Endodermal cell (in vitro differentiated cells): ENCODE measurements at places on chromosomes 12 and 14.

DNA sequence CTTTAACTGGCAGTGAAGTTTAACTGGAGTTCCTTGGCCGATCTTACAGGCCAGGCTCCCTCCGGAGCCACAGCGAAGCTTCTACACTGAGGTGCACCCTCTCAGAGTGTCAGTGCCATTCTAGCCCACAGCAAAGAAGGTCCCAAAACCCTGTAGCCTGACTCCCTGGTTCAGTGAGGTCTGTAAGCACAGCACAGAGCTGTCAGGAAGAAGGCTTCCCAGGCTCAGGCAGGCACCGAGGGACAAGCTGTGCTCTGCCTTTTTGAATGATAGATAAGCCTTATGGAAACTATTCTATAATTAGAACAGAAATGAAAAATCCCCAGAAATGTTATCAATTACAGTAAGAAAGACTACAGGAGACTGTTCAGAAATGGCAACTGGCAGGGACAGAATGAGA, 40.2 kb downstream of the MOK start:
- DNase-seq = no peak

- DNase-seq = no peak
These were observed 20.2 kb upstream of the SSTR1 start for GRCh38 chr14:38187528-38187927.

GRCh38 chr14:103133210-103134140, 10.2 kb downstream of the TNFAIP2 start:
- no peak for DNase-seq

DNA sequence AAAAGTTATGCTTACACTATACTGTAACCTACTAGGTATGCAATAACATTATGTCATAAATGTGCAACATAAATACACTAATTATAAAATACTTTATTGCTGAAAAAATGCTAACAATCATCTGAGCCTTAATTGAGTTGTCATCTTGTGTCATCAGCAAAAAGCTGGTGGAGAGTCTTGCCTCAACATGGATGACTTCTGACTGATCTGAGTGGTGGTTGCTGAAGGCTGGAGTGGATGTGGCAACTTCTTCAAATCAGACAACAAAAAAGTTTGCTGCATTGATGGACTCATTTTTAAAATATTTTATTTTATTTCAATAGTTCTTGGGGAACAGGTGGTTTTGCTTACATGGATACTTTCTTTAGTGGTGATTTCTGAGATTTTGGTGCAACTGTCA, 93.9 kb upstream of the AMN1 start:
- DNase-seq = no peak

DNA sequence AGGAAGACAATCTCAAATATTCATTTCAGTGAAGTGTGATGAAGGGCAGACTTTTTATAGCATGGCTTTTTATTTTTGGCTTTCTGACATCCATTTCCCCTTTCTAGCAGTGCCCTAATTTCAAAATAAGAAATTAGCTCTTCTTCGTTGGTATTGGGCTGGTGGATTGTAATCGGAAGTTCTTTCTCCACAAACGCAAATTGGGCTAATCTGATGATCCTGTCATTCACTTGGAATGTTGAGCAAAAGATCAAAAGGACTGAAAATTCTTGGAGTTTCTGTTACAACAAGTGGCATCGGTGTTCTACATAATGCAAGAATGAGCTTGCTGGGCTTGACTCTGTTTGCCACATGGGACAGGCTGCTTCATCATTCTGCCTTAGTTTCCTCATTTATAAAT, 1182.8 kb downstream of the FLRT2 start:
- no peak for DNase-seq

GRCh38 chr14:79599239-79599638, 612.1 kb downstream of the DIO2 start:
- no peak for DNase-seq

GRCh38 chr12:104220931-104221330, 5.4 kb downstream of the TXNRD1 start:
- DNase-seq = no peak

DNA sequence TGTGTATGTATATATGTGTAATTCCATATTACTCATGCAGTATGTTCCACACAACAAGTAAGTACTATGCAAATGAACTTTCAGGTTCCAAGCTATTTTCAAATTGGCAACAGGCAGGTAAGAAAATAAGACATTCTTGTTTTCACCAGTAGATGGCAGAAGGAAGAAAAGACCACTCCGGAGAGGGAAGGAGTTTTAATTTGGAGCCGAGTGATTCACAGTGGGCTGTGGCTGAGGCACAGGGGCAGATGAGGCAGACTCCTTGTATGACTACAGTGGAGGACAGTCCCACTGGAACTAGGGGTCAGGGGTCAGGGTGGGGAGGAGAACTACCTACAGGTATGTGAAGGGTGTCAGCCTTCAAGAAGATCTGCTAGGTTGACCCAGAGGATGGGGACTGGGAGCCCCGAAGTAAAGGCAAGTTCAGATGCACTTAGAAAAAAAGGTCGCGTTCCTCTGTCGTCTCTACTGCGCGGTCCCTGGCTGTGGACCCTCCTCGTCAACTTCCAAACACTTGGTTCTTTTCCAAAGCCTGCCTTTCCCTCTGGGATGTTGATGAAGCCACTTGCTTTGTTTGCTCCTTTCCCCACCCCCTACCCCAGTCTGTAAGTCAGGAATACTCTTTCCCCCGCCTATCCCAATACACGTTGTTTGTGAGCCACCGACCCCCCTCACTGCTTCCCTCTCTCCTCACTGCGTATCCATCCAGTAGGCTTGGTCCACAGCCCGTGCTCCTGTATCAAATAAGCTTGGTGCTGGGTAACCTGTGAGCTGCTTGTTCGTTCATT, 24.1 kb downstream of the DDX47 start:
- peak; percentile 73 for DNase-seq

GRCh38 chr14:71138448-71139293, 231.4 kb downstream of the PCNX1 start:
- DNase-seq = peak; percentile 86

DNA sequence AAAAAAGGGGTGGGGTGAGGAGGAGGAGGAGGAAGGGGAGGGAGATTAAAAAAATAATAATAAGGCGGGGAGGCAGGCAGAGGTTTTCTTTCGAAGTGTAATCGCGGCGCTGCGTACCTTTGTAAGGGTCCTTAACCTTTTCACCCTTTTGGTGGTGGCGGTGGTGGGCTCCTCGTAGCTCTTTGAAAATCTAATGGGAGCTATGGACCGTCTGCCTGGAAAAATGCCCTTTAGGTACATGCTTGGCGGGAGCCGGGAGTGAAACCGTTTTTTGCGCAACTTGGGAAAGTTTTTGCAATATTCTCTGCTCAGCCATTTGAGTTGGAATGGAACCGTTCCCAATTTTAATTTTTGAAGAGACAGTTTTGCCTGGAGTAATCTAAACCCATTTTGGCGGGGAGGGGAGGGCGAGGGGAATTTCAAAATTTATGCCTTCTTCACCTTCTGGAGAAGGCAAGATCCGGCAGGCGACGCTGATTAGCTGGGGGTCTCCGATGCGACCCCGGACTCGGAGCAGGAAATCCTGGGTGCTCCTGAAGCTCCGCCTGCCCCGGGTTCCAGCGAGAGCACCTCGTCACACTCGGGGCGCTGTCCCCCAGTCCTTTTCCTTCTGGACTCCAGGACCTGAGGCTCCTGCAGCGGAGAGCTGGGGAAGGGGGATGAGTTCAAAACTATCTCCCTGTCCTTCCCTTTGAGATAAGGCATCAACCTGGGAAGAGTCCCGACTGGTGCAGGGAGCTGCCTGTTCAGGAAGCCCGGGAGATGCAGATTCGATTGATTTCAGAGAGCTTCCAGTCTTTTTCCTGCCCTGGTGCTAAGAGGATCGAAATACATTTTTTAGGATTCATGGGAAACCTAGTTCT, 74.6 kb upstream of the TBX5 start:
- DNase-seq = peak; percentile 71

DNA sequence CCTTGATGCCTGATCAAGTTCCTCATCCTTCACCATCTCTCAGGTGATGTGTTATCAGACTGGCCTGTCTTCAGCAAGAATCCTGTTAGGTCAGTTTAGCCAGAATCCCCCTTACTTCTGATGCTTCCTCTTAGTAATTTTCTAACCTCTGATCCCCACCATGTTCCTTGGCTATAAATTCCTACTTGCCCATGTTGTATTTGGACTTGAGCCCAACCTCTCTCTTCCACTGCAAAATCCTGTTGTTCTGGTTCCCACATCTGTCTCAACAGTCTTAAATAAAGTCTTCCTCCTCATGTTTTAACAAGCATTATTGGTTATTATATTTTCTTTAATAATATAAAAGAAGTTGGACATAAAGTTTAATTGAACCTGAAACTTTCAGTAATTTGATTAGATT, 987.8 kb upstream of the USP15 start:
- DNase-seq = no peak

- no peak for DNase-seq
These were observed 51.2 kb upstream of the KCNH3 start for GRCh38 chr12:49487605-49488004.

GRCh38 chr12:81758421-81759189, 545 bp downstream of the PPFIA2 start:
- DNase-seq = peak; percentile 87

DNA sequence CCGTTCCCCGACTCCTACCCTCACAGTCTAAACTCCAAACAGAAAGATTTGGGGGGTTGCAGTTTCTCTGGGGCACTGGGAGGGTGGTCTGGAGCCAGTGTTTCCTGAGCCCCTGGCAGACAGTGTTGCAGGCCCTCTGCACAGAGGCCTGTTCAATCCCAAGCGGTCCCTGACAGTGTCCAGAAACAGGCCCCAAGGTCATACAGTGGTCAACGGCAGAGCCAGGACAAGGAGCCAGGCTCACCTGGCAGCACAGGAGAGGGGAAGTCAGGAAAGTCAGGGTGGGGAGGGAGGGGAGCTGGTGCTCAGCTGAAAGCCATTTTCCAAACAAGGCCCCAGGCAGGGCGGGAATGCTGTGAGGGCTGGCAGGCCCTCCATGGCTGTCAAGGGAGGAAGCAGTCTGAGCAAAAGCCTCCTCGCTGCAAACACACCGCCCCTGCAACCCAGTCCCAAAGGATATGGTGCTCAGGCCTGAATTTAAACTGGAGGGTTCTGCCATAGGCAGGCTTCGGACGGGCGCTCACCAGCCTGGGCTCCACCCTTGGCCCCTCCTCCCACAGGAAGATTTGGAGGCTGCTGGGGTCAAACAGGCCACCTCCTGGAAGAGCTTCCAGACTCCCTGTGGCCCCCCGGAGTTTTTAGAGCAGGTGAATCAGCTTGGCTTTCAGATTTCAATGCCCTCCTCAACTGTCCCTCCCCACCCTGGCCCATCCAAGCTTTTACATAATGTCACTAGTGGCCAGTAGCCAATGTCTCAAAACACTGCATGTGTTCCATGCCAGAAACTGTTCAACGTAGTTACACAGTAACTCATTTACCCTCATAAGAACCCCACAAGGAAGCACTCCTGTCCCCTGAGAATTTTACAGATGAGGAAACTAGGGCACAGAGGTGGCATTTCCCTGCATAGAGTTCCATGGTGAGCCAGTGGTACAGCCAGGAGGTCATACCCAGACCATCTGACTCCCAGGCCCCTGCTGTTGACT, 41.5 kb downstream of the CHGA start:
- no peak for DNase-seq

GRCh38 chr12:120959111-120959878, 19.0 kb upstream of the HNF1A start:
- DNase-seq = no peak

DNA sequence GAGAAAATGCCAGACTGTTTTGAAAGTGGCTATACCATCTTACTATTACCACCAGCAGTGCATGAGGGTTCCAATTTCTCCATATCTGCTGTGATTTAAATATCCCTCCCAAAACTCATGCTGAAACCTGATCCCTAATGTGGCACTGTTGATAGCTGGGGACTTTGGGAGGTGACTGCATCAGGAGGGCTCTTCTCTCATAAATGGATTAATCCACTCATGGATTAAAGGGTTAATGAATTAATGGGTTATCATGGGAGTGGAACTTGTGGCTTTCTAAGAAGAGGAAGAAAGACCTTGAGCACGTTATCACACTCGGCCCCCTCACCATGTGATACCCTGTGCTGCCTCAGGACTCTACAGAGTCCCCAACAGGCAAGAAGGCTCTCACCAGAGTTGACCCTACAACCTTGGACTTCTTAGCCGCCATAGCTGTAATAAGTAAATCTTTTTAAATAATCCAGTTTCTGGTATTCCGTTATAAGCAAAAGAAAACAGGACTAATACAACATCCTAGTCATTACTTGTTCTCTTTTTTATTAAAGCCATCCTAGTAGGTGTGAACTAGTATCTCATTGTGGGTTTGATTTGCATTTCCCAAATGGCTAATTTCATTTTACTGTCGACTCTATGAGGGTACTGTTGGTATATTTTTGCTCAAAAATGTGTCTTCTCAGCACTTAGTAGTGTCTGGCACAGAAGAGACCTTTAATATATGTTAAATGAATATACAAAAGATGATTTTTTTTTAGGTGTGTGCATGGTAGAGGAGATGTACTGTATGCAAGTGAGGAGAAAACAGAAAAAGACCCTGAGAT, 14.3 kb downstream of the PPP1R12A start:
- DNase-seq = no peak

DNA sequence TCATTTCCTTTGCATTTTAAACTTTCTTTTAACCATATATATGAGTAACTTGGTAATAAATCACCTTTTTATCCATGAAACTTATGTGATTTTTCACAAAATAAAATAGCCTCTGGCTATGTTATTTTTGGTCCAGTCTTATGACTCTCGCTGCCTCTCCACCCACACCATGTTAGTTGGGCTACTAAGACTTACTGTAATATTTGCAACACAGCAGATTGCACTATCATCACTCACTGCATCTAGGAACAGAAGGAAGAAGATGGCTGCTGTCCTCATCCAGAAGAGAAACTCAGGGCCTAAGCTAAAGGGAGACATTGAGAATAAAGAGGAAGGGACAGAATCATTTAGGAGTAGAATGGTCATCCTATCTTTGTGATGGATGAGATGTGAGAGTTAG, 12.6 kb upstream of the B4GALNT3 start:
- no peak for DNase-seq

- DNase-seq = no peak
These were observed 20.7 kb downstream of the KCNMB4 start for GRCh38 chr12:70386771-70387170.

GRCh38 chr12:130155416-130156073, 6.7 kb upstream of the FZD10 start:
- no peak for DNase-seq
